CD8-positive, alpha-beta T cell (primary cell): ENCODE measurements at places on chromosomes 2 and 18. TPM values are rescaled to one million over a fixed set of nuclear protein-coding genes. Genes with fewer than 3 reads are reported as not detected.

UGT1A4 gene
- not detected for total RNA-seq

CHRND gene
- not detected for total RNA-seq

TRABD2A gene
- 142 TPM for total RNA-seq

VWA3B gene
- total RNA-seq, result not detected

POTEJ gene
- not detected for total RNA-seq

CRYGC gene
- not detected for total RNA-seq

GCG gene
- not detected for total RNA-seq
